ENCODE measurements at places on chromosomes 7 and 10.
A peak's percentile ranks its signal among the peaks of the same experiment; 100 is the strongest.

DNA sequence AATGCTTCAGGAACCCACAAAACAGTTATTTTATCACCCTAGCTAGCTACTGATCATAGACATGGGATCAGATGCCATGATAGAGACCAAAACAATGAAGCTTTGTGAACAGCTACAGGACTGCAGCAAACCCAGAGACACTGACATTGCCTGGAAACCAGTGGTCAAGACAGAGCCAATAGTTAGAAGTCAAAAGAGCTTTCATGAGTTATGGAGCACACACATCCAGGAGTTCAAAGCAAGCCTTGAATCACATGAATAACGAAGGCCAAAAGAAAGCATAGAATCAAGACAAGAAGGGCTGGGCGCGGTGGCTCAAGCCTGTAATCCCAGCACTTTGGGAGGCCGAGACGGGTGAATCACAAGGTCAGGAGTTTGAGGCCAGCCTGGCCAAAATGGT, 34.5 kb upstream of the GSAP start:
- H3K4me3 ChIP-seq, result no peak overlapping the region
- no peak overlapping the region for H3K27ac ChIP-seq
- H3K4me1 ChIP-seq, result peaks cover 12% of the 10 kb centered on the region
- no peaks in the 10 kb centered on the region for H3K27me3 ChIP-seq
- DNase-seq, result no peak

GRCh38 chr10:100528123-100528886, 1.4 kb downstream of the NDUFB8 start:
- peak overlapping the region; percentile 100 for H3K4me3 ChIP-seq
- DNase-seq, result no peak
- no peaks in the 10 kb centered on the region for H3K27me3 ChIP-seq
- H3K36me3 ChIP-seq, result peaks cover 7% of the 10 kb centered on the region
- H3K27ac ChIP-seq, result no peak overlapping the region
- peaks cover 23% of the 10 kb centered on the region for H3K4me1 ChIP-seq

DNA sequence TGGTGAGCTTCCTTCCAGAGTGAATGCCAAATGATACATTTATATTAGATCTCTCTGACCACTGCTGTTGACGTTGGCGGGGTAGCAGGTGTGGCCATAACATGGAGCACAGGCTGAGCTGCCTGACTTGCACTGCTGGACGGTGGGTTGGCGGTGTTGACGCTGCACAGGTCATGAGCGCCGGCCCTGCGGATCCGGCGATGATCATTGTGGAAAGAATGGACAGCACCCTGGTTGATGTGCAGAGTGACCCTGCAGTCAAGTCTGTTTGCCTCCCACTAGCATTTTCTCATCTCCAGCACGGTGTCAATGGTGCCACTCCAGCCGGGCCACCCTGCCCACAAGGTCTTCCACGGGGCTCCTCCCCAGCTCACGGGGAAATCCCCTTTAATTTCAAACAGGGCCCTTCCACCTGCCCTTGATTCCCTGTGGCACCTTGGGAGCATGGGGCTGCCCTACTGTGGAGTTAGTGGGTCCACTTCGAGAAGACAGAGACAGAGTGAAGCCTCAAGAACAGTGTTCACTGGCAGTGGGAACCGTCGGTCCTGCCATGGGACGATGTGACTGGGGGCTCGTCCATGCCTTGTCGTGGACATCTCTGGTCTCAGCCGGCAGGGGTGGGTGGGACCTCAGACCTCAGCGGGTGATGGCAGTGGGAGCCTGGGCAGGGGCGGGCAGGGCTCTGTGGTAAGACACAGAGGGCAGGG, 613.5 kb downstream of the PTPRN2 start:
- H3K27ac ChIP-seq, result no peak overlapping the region
- peaks cover 3% of the 10 kb centered on the region for H3K36me3 ChIP-seq
- H3K4me1 ChIP-seq, result no peaks in the 10 kb centered on the region
- no peaks in the 10 kb centered on the region for H3K27me3 ChIP-seq

- H3K4me3 ChIP-seq, result no peak overlapping the region
- peaks cover 67% of the 10 kb centered on the region for H3K27me3 ChIP-seq
- H3K36me3 ChIP-seq, result no peaks in the 10 kb centered on the region
- no peak overlapping the region for H3K27ac ChIP-seq
Measured at GRCh38 chr7:128176696-128177095, 64.4 kb upstream of the LEP start.
